ENCODE measurements at places on chromosomes 13 and 19.
A peak's percentile ranks its signal among the peaks of the same experiment; 100 is the strongest.

GRCh38 chr13:26036383-26036782, 15.4 kb downstream of the SHISA2 start:
- no peak for DNase-seq

GRCh38 chr19:33668968-33669367, 47.2 kb downstream of the CHST8 start:
- DNase-seq: no peak

- no peak for DNase-seq
Observed at GRCh38 chr13:103539721-103540381, 473.6 kb upstream of the SLC10A2 start.

DNA sequence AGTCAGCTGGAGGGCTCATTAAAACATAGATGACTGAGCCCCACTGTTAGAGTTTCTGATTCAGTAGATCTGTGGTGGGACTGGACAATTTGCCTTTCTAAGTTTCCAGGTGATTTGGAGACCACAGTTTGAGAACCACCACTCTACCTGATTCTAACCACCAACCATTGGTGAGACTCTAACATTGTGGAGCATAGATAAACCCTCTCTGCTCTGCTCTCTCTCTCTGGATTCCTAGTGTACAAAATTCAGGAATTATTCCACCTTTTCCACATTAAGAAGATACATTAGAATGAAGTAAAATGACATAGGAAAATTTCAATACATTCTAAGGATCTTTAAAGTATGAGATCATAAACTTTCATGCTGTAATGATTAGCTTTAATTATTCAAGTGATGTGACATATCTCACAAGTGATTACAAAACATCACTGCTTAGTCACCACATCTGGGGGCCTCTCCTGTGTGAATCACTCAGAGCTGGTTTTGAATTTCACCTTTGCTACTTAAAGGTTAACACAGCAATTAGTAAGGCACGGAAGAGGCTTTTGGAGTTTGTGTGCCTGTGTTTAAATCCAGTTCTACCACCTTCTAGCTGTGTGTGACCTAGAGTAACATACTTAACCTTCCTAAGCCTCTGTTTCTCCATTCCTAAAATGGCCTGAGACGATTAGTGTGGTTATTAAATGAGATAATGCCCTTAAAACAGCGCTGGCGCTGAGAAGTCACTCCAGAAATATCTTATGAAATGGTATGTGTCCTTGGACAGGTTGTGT, 78.5 kb upstream of the NBEA start:
- no peak for DNase-seq

DNA sequence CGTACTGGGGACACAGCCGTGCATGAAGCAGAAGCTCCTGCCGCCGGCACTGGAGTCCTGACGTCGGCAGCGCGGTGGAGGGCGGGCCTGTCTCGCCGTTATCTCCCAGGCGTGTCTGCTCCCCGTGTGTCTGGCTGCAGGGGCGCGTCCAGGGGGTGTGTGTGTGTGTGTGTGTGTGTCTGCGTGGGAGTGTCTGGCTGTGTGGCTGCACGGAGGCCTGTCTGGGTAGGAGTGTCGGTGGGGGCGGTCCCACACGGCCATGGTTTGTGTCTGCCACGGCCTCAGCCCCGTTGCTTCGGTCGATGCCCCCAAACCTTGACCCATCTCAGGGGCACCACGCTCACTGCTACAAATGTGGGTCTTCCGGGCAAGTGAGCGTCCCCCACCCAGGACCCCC, 18.3 kb downstream of the ARID3A start:
- DNase-seq: no peak

DNA sequence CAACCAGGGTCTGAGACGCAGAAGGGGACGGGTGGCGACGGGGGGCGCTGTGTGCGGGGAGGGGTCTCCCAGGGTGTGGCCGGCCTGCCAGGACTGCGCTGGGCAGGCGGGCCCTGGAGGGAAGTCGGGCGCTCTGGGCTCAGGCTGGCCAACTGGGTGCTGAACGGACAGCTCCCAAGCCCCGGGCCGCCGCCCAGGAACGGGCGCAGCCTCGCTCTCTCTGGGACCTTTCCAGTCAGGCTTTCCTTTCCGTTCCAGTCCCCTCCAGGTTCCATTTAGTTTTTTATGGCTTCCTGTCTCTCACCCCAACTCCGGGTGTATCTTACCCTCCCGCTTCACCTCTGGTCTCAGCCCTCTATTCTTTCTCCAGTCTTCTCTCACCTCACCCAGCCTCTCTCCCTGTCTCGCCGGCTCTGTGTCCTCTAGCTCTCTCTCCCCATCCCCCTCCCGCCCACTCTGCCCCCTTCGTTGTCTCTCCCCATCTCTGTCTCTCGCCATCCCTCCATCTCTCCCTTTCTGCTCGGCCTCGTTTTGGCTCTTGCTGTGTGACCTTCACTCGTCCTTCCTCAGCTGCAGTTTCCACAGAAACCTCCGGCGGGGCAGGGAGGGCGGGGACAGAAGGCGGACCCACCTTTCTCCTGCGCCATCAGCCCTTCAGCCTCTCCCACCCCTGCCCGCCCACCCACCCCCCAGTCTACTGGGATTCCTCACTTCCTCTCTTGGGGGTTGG, 3.3 kb upstream of the ATP1A3 start:
- peak; percentile 45 for DNase-seq

DNA sequence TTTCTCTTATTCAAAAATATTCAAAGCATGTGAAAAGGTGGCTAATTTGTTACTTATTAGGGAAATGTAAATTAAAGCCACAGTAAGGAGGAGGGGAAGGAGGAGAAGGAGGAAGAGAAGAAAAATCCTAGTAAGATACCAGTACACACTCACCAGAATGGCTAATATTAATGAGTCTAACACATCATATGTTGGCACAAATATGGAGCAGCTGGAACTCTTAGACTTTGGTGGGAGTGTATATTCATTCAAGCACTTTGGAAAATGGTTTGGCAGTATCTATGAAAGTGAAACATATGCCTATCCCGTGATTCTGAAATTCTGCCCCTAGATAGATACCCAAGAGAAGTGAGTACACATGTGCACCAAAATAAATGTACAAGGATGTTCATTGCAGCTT, 38.1 kb upstream of the RGCC start:
- DNase-seq: no peak

DNA sequence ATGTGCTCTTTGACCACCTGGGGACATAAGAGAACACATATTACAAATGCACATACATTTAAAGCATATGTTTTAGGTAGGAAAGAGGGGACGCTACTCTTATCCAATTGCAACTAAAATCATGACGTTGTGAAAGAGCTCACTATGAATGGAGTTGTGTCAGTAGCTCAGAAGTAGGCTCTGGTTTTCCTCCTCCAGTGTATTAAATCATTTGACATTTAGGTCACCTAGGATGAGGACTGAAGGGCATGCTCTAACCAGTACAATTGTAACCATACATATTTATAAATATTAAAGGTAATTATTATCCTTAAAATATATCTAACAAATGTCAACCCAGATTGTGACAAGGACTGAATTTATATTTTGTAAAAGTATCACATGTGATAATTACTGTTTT, 389.0 kb downstream of the KLF12 start:
- DNase-seq: no peak

GRCh38 chr19:50510700-50511068, 307 bp downstream of the JOSD2 start:
- DNase-seq: peak; percentile 21

- no peak for DNase-seq
Observed at GRCh38 chr19:57747472-57747807, 825 bp downstream of the ZNF776 start.

Data from effector memory CD8-positive, alpha-beta T cell (primary cell).